ENCODE measurements at places on chromosomes 1 and 21.

DNA sequence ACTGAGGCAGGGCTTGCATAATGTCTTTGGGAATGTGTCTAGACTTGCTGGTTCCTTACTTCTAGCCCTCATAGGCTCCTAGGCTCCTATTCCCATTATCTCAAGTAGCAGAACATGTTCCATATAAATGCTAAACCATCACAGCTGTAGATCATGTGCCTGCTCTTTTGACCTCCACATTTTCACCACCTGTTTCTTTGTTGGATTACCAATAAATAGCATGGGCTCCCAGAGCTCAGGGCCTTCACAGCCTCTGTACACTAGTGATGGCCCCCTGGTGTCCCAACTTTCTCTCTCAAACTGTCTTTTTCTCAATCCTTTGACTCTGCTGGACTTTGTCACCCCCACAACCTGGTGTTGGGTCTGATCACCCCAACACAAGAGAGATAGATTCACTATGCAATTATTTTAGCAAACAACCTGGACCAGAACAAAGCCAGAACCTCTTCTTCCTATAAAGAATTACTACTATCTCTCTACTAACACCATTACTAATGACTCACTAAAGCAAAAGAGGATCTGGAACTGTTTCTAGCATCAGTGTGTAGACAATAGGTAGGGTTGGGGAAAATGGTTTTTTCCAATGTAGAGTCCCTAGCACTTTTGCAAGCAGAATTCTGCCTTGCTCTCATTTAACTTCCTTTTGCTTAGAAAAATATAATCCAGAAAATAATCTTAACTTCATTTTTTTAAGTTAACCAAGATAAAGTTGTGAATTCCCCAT is 51.7 kb downstream of the WLS start:
- DNase-seq, result no peak

DNA sequence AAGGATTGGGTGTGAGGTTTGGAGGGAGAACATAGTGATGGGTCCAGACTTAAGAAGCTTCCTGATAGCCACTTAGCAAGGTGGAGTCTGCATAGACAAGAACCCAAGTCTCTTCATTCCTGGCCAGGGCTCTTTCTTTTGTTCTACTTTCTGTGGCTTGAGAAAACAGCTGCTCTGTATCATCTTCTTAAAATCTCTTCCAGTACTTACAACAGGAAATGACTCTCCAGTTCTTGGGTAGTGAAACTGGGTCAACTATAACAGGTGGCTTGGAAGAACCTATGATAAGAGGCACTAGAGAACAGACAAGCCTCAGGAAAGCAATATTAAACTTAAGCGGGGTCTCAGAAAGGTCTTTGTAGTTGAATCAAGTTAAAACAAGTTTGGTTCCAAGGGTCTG is 148.1 kb upstream of the USP24 start:
- no peak for DNase-seq

- DNase-seq, result no peak
Observed at GRCh38 chr1:193070386-193070753, 11.0 kb downstream of the RO60 start.

DNA sequence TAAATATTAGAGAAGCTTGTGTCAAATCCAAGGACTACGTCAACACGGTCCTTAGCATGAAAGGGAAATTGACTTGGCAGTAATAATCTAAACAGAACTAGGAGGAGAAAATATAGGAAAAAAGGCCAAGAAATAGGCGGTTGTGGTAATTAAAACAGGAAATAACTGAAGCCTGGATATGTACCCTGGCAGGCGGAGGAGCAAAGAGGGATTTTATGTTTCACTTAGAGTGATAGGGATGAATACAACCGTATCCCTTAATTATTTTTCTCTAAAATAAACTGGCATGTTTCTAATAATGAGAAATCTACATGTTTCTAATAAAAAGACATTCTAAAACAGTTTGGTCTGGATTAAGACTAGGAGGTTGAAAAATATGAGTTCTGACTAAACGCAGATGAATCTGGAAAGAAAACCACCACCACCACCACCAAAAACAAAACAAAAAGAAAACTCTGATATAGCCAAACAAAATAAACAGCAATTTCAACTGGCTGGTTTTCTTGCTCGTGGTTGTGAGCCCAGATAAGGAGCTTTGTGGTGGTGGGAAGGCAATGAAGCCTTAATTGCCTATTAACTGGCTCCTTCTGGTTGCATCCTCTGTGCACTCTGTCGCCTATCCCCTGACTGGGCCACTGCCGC is 334.2 kb upstream of the SNX7 start:
- no peak for DNase-seq

- no peak for DNase-seq
Observed at GRCh38 chr1:4970532-4970931, 316.1 kb downstream of the AJAP1 start.

GRCh38 chr1:28067523-28068090 is 20.8 kb downstream of the EYA3 start:
- no peak for DNase-seq

GRCh38 chr1:45327644-45328515 is 1.2 kb downstream of the HPDL start:
- DNase-seq, result no peak

DNA sequence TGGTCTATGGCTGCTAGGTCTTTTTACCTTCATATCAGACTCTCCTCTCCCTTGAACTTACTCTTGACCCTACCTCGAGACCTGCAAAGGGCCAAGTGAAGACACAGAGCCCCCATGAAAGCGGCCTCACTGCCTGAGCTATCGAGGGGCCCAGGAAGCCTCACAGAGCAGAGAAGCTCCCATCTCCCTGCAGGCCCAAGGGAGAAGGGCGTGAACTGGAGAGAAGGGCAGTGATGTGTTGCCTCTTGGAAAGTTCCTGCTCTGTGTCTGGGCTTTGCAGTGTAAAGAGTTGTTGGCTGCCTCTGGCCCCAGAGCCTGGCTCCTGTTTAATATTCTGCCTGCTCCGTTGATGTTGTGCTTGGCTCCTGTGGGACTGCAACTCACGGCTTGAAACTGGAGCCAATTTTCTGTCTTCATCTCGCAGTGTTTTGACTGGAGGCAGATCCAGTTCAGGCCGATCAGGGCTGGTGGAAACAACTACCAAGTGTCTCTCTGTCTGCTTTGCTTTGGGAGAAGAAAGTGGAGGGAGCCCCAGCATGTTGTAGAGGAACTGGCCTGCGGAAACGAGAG is 4.3 kb downstream of the SERTAD4 start:
- peak; percentile 40 for DNase-seq

- DNase-seq, result no peak
Observed at GRCh38 chr1:15485636-15486035, 9.7 kb downstream of the CELA2B start.

- no peak for DNase-seq
Observed at GRCh38 chr1:175078629-175079028, 11.0 kb downstream of the TNN start.
